ENCODE measurements at places on chromosomes 13 and 19. TPM values are rescaled to one million over a fixed set of nuclear protein-coding genes. Genes with fewer than 3 reads are reported as not detected.

GRCh38 chr13:113744197-113745000 is 14.6 kb upstream of the TMEM255B start:
- no peaks in the 10 kb centered on the region for H3K36me3 ChIP-seq
- no peak overlapping the region for H3K27ac ChIP-seq
- no peak for DNase-seq
- no peak overlapping the region for H3K4me3 ChIP-seq
- H3K4me1 ChIP-seq: peaks cover 14% of the 10 kb centered on the region

Gene ZNF575
- 1.00 TPM for total RNA-seq

- DNase-seq: no peak
- H3K27me3 ChIP-seq: no peaks in the 10 kb centered on the region
- H3K36me3 ChIP-seq: no peaks in the 10 kb centered on the region
- no peaks in the 10 kb centered on the region for H3K4me1 ChIP-seq
- no peak overlapping the region for H3K4me3 ChIP-seq
These were observed 72.5 kb downstream of the RAP2A start for GRCh38 chr13:97506511-97506910.

Gene MISP
- 27.8 TPM for total RNA-seq

Gene ICAM1
- total RNA-seq: 15.7 TPM

Gene PLEKHF1
- total RNA-seq: 3.6 TPM

- no peak overlapping the region for H3K27ac ChIP-seq
- no peak overlapping the region for H3K4me3 ChIP-seq
- H3K36me3 ChIP-seq: peaks cover 3% of the 10 kb centered on the region
- no peaks in the 10 kb centered on the region for H3K27me3 ChIP-seq
- DNase-seq: no peak
- H3K4me1 ChIP-seq: no peaks in the 10 kb centered on the region
These were observed 26.3 kb downstream of the CNFN start for GRCh38 chr19:42363614-42364346.

GRCh38 chr13:79030513-79030912 is 371.6 kb upstream of the OBI1 start:
- no peaks in the 10 kb centered on the region for H3K27me3 ChIP-seq
- no peak overlapping the region for H3K27ac ChIP-seq
- H3K4me1 ChIP-seq: no peaks in the 10 kb centered on the region
- DNase-seq: no peak
- no peaks in the 10 kb centered on the region for H3K36me3 ChIP-seq

Gene MAG
- total RNA-seq: 0.41 TPM

GRCh38 chr13:81779876-81780275 is 1439.0 kb upstream of the SPRY2 start:
- H3K27me3 ChIP-seq: no peaks in the 10 kb centered on the region
- no peaks in the 10 kb centered on the region for H3K4me1 ChIP-seq
- no peaks in the 10 kb centered on the region for H3K36me3 ChIP-seq
- no peak for DNase-seq
- H3K27ac ChIP-seq: no peak overlapping the region

DNA sequence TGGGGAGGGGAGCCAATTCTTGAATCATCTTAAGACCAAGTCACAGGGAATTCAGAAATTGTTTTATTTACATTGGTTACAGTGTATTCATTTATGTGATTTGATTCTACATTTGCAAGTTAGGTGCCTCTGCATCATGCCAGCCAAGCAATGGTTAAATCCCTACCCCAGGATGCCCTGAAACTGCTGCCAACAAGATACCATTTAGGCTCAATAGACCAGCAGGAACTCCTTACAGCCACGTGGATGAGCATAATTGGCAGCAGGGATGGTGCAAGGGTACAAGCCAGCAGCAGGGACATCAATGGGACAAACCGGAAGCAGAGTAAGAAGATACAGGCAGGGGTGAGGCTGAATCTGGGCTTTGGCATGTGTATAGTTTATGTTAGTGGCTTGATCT is 72.4 kb upstream of the NBEA start:
- no peaks in the 10 kb centered on the region for H3K27me3 ChIP-seq
- DNase-seq: no peak
- H3K27ac ChIP-seq: no peak overlapping the region
- H3K4me3 ChIP-seq: no peak overlapping the region

Measured in Caco-2 (cell line).